ENCODE measurements at places on chromosomes 13 and 19. TPM values are rescaled to one million over a fixed set of nuclear protein-coding genes. Genes with fewer than 3 reads are reported as not detected.

- H3K36me3 ChIP-seq = no peaks in the 10 kb centered on the region
- DNase-seq = no peak
- H3K27ac ChIP-seq = no peak overlapping the region
- H3K27me3 ChIP-seq = peaks cover 15% of the 10 kb centered on the region
- no peak overlapping the region for H3K4me3 ChIP-seq
These were observed 139.3 kb downstream of the TNFRSF19 start for GRCh38 chr13:23709536-23709935.

GRCh38 chr19:3880471-3881271 lies at the start of gene ATCAY:
ATCAY (plus strand) TSS chr19:3880685; CDS start chr19:3885768, 5,083 bp downstream.
- no peaks in the 10 kb centered on the region for H3K36me3 ChIP-seq
- DNase-seq = no peak
- no peaks in the 10 kb centered on the region for H3K4me1 ChIP-seq
- H3K27ac ChIP-seq = no peak within 1 kb of the TSS

Gene ZNF253
- total RNA-seq = 1.4 TPM

DNA sequence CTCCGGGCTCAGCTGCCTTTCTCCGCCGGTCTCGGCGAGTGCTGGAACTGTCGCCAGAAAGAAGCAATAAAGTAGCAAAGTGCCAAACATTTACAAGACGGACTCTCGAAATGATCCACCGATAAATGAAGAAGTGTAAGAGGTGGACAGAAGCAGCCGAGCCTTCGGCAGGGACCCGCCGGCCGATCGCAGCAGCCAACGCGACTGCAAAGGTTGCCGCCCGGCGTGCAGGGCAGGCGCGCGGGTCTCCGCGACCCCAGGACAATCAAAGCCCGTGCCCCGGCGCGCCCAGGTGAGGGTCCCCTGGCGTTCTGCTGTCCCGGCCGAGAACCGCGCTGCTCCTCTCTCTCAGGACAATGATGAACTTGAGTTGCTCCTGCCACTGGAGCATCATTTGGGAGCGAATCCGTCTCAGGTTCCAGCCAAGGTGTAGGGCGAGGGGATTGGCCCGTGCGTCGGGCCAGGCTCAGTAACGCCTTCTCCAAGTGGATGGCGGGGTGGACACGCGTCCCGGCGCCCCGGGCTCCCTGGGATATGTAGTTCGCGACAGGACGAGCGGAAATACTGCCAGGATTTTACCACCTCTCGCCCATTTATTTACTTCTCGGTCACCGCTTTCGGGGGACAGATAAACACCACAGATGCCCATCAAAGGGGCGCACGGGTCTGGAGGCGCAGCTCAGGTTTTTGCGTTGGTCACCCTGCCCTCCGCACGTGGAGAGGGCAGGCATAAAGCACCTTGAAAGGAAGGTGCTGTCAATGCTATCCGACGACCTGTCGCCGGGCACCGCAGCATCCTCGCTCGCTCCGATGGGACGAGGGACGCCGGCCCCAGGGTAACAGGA lies at the start of the genes BIVM and POGLUT2:
TSS of gene BIVM (plus strand) at position 539 of the 845 bp plus-strand sequence. CDS start 8,149 bp downstream, outside the sequence.
TSS of gene POGLUT2 (minus strand) at position 396 of the 845 bp plus-strand sequence. CDS start at position 90, 306 bp downstream.
- peak; percentile 97 for DNase-seq
- peaks cover 21% of the 10 kb centered on the region for H3K4me1 ChIP-seq
- H3K27ac ChIP-seq = peak within 1 kb of the TSS; percentile 73
- no peaks in the 10 kb centered on the region for H3K27me3 ChIP-seq
- peak within 1 kb of the TSS; percentile 92 for H3K4me3 ChIP-seq
- peaks cover 36% of the 10 kb centered on the region for H3K36me3 ChIP-seq

- no peaks in the 10 kb centered on the region for H3K27me3 ChIP-seq
- H3K36me3 ChIP-seq = peaks cover 25% of the 10 kb centered on the region
- H3K27ac ChIP-seq = peak overlapping the region; percentile 95
- DNase-seq = peak; percentile 34
These were observed 442 bp downstream of the REXO1 start for GRCh38 chr19:1847684-1848398.

Measured in MCF 10A (cell line).